ENCODE measurements at places on chromosomes 16 and 17.

DNA sequence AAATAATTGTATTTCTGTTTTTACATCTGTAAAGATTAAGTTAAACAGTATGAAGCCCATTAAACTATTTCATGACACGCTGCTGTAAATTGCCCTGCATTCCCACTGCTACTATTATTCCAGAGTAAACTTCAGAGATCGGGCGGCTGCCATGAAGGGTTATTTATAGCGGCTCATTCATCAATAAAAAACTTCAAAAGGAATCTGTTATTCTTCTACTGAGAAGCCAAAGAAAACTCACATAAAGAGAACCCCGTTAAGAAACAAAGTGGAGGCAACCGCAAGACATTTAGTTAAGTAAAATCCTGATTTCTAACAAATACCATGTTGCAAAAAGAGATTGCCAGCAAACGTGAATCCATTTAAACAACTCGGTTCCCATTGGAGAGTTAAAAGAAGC, 16.4 kb downstream of the FOXL1 start:
- no peak for DNase-seq

DNA sequence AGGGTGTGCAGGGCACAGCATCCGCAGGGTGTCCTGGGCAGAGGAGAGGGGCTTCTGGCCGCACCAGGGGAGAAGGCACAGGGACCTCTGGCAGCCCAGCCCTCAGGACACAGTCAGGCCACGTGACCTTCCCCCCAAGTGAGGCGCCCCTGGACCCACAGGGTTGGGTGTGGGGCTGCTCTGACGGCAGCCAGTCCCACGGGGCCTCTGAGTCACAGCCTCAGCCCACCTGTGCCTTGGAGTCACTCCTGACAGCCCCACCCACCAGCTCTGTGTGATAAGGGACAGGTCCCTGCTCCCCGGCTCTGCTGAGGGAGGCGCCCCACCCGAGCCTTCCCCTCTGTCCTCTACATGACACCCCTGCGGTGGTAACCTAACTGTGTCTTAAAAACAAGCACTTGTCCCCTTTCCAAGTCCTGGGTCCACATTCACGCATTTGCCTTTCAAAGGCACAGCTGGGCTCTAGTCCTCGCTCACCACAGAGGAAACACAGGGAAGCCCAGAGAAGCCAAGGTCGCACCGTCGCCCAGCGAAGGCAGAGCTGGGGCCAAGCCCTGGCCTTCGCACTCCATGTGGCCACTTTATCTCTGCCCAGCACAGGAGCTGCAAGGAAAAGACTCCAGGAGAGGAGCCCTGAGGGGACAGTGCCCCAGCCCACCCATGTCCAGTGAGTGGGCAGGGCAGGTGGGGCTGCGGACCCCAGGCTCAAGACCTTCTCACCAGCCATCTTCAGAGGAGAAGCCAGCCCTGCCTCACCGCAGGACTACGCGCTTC, 5.1 kb upstream of the NPTX1 start:
- no peak for DNase-seq

DNA sequence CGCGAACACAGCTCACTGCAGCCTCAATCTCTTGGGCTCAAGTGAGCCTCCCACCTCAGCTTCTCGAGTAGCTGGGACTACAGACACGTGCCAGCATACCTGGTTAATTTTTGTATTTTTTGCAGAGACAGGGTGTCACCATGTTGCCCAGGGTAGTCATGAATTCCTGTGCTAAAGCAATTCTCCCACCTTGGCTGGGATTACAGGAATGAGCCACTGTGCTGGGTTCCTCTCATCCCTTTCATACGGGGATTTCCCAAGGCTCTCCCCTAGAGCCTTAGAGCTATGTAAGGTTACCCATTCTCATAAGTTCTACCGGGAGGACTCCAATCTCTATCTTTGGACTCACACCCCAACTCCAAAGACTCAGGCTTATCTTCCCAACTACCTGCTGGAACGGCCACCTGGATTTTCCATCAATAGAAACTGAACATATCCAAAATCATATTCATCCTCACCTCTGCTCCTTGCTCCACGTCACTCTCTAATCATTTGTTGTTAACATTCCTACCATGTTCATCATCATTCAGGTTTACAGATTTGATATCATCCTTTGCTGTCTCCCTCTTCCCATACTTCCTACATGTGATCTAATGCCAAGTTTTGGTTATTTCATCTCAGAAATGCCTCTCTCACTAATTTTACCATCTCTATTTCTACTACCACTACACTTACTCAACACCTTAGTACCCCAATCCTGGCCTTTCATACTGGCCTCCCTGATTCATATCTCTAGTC, 92.5 kb downstream of the NCOR1 start:
- DNase-seq, result no peak

- DNase-seq, result peak; percentile 68
Observed at GRCh38 chr17:75524970-75525805, at the start of gene LLGL2. Gene LLGL2 (plus strand): TSS chr17:75525697. CDS start chr17:75543427, 17,730 bp downstream.

GRCh38 chr17:413016-413350, 60.4 kb upstream of the RPH3AL start:
- DNase-seq, result no peak

GRCh38 chr17:57873261-57874057, 23.6 kb upstream of the MRPS23 start:
- no peak for DNase-seq

DNA sequence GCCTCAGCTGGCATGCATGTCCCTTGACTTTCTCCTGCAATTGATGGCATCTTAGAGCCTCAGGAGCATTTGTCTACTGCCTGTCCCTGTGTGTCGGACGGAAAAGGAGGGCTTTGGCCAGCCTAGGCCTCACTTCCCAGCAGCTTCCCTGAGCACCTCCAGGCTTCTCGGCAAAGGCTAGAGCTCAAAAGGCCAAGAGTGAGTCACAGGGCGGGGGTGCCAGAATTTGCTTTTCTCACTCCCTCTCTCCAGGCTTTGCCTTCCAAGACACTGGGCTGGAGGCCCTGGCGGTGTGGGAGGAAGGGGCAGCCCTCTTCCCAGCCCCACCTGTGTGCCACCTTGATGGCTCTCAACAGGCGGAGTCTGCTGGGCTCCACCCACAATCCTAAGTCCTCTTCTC, 107.3 kb upstream of the MAF start:
- DNase-seq, result no peak

- DNase-seq, result no peak
Observed at GRCh38 chr16:86217001-86217890, 293.1 kb upstream of the FOXF1 start.

- no peak for DNase-seq
Observed at GRCh38 chr16:17836868-17837602, 366.3 kb upstream of the XYLT1 start.

GRCh38 chr17:1362964-1363363, 37.1 kb downstream of the YWHAE start:
- DNase-seq, result no peak

DNA sequence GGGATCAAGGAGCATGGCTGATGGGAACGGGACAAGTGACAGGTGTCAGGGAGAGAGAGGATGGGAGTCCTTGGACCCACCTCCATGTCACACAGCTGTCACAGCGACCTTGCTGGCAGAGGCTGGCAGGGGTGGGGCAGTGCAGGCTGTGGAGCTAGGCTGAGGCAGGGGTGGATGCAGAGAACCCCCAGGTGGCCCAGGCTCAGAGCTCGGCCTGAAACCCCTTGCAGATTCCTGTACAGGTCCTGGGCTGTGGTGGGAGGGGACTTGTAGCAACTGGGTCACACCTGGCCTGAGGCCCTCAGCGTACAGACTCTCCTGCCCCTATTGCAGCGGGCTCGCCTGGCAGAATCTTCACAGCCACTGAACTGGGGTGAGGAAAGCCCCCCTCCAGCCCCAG, 174.1 kb downstream of the NTN1 start:
- no peak for DNase-seq

- DNase-seq, result no peak
Observed at GRCh38 chr16:2914233-2914632, 2.5 kb downstream of the FLYWCH1 start.

DNA sequence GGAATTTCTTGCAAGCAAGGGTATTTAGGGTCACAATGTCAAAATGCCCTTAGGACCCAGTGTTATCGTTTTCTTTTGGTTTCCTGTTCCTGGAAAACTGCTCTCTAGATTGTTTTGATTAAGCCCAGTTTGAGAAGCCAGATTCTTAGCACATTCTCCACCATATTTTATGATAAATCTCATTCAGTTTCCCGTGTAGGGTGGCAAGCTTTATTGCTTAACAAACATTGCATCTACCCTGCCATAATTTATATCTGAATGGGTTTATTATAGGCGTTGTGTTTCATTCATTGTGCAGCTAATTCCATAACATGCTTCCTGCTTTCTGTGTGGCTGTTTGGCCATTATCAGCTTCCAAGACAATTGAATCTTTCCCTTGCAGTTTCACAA, 389.1 kb upstream of the DYNLRB2 start:
- DNase-seq, result no peak

GRCh38 chr17:78990349-78991016, 10.8 kb upstream of the LGALS3BP start:
- DNase-seq, result no peak

GRCh38 chr17:67245073-67245693, at the start of gene HELZ:
Gene HELZ (minus strand): TSS chr17:67245196. CDS start chr17:67218804, 26,392 bp downstream.
- DNase-seq, result peak; percentile 71

DNA sequence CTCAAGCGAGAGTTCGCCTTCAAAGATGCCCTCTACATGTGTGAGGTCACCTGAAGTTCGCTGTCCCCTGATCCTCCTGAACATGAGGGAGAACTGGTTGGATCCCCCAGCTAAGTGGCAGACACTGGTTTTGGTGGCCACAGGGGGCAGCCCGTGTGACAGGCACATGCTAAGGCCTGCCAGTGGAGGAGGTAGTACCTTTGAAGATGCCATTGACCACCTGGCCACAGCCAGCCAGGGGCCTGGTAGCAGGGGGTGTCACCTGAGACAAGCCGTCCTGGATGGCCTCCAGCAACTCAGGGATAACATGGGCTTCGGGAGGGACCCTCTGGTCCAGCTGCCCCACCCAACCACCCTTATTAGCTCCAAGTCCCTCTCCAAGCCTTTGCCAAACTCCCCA, 7.3 kb upstream of the ALDH3A1 start:
- DNase-seq, result no peak

GRCh38 chr16:27980919-27981700, 82.4 kb downstream of the GSG1L start:
- DNase-seq, result no peak

DNA sequence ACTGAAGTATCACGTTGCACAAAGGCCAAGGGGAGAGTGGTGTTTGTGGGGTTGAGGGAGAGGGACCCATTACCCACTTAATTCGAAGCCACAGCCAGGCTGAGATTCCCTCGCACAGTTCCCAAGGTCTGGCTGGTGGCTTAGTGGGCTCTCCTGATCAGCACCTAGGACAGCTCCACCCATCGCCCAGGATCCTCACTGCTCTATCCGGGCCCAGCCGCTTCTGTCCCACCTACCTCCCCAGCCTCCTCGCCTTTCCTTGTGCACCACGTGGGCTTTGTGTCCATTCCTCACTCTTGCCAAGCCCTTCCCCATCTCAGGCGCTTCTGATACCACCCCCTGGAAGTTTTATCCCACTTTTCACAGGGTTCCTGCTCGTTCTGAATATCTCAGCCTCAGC, 163.5 kb downstream of the CCT6B start:
- DNase-seq, result peak; percentile 83

DNA sequence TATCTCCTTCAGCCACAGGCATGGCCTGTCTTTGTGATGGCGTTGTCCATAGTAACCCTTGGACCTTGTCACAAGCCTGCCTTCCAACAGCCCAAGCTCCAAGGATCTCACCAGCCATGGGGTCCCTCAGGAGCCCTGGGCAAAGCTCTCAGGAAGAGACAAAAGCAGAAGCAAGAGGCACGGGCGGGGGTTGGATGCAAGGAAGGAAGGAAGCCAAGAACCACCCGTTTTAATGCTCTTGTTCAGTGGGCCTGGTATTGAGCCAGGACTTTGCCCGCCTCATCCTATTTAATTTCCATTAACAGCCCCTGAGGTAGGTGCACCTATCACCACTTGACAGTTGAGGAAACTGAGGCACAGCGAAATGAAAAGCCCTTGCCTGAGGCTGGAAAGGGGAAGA, 32.3 kb upstream of the GOSR2 start:
- no peak for DNase-seq

DNA sequence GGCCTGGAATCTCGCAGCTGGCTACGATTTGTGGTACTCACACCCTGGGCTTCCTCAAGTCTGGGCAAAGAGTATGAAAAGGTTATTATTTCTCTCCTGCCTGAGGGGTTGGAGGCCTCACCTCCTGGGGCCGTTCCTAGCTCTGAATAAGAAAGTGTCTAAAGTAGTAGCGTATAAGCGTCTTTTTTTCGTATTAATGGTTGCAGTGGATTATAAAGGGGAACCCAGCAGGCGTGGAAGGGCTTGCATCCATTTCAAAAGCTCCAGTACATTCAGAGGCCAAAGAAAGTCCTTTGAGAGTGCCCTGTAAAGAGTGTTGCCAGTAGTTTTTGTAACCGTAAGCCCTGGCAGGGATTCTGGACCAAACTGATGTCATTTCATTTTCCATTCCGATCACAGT, 72.2 kb upstream of the MPHOSPH6 start:
- no peak for DNase-seq

DNA sequence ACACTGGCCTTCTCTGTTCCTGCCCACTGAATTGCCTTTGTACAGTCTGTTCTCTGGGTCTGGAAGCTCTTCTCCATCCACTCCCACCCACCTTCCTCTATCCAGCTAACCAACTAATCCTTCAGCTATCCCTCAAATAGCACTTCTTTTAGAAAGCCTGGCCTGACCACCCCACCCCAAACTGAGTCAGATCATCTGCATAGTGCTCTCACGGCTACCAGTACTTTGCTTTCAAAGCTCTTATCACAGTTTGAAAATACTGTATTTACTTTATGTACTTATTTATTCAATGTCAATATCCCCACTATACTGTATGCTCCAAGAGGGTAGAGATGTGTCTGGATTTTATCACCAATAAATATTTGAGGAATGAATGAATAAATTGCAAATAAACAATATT, 4.5 kb upstream of the CLDN7 start:
- DNase-seq, result no peak

DNA sequence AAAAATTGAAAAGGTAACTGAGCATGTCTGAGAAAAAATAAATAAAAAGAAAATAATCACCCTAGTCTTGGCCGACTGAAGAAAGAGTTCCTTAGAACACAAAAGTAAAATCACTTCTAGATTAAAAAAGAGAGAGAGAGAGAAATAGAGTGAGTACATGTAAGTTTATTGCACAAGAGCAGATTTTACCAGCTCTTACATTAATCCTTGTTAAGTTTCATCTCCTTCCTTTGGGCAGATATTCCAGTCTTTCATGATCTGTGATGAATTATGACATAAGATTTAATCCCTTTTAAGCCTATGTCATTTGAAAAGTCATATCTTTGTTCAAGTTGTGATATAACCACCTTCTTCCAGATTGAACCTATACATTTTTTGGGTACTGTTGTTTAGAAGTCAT, 54.8 kb downstream of the NFAT5 start:
- DNase-seq, result no peak

DNA sequence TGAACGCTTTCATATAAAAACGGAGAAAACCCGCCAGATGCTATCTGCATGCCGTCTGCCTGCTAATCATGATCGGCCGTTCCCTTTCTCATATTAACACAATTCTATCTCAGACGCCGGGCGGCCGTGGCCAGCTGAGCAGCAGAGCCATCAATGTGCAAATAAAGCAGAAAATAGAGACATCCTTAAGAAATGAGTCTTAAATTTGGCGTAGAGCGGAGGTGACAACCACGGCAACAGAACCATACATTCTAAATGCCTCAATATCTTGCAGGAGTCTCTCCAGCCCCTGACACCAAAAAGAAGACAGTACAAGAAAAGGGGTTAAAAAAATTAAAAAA, 2.7 kb upstream of the IRX5 start:
- DNase-seq, result no peak

- no peak for DNase-seq
Observed at GRCh38 chr17:77185137-77185536, 44.4 kb downstream of the SEC14L1 start.

Measured in mesothelial cell of epicardium (in vitro differentiated cells).